ENCODE measurements at places on chromosomes 7 and 10.

- peak; percentile 49 for DNase-seq
These were observed 110.3 kb downstream of the KAT6B start for GRCh38 chr10:74936577-74937265.

- DNase-seq, result peak; percentile 34
These were observed 18.9 kb upstream of the GPR22 start for GRCh38 chr7:107450970-107451369.

DNA sequence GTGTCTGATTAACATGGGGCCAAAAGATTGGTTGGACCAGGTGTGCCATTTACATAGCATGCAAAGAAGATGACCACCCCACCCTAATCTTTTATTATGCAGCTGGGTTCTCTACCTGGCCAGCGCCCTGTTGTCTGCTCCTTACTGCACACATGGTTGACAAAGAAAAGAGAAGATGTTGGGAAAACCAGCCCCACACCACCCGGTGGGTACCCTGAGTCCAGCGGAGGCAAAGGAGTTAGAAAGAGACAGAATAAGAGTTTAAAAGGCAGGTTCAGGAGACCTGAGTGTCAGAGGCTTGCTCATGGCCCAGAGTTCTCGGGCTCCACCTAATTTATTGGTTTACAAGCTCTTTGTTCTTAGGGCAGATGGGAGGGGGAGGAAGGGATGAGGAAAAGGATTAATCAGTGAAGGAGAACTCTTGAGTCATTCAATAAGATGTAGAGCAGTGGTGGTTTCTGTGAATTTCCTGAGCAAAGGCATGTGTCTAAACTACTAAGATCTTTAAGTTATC, 24.1 kb upstream of the ABCA13 start:
- DNase-seq, result no peak

GRCh38 chr7:26574476-26574875, 282.8 kb downstream of the SNX10 start:
- no peak for DNase-seq

GRCh38 chr7:93923942-93924341, 2.4 kb downstream of the GNG11 start:
- DNase-seq, result no peak

- no peak for DNase-seq
These were observed 13.8 kb downstream of the SGPL1 start for GRCh38 chr10:70829543-70829942.

DNA sequence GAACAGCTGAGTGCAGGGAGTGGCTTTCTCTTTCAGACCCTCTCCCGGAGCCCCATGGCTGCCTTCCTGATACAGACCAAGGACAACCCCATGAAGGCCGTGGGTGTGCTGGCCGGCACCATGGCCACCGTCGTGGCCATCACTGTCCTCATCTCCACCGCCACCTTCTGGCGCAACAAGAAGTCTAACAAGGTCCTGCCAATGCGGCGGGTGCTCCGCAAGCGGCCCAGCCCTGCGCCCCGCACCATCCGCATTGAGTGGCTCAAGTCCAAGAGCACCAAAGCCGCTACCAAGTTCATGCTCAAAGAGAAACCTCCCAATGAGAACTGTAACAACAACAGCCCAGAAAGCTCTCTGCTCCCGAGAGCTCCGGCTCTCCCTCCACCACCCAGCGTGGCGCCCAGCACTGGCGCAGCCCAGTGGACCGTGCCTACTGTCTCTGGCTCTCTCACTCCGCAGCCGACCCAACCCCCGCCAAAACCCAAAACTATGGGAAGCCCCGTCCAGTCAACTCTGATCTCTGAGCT, 11.2 kb downstream of the LRIT2 start:
- DNase-seq, result no peak

- DNase-seq, result no peak
These were observed 139.0 kb downstream of the ZMIZ1 start for GRCh38 chr10:79207726-79208125.

DNA sequence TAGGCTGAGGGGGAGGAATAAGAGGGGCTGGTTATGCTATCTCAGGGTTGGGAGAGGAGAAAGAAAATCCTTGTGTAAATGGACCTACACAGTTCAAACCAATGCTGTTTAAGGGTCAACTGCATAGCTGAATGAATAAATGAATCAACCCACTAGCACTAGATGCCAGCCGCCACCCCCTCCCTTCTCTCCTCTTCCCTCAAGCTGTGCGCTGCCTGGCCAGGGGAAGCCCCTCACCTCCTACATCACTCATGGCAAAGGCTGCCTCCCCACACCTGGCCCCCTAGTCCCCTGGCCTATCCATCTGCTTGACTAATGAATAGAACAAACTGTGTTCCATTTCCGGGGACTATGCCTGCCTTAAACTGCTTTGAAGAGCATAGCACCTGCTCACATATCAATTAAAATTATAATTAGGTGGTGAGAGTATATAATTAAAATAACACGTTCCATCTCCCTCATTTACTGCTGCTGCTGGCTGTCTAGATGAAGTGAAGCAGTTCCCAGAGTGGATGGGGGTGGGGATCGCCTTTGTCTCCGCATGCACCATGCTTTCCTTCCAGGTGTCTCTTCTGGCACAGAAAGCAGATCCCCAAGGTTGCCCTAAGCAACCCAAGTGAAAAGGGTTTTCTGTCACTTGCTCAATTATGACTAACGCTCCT, 32.6 kb downstream of the GRID1 start:
- no peak for DNase-seq

DNA sequence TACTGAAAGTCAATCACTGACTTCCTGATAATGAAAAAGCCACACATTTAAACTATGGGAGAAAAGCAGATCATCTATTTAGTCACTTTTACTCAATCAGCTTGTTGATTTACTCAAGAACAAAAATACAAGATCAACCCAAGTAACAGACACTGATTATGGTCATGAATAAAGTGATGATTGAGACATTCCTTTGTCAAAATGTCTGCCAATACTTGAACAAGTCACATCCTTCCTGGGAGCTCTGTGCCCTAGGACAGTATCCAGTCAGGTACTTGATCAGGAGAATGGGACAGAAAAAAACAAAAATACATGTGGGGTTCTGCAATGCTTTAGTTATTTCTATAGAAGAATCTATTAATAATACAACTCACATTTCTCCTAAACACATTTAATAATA, 150.0 kb upstream of the NEBL start:
- DNase-seq, result no peak

- peak; percentile 4 for DNase-seq
These were observed 127.6 kb upstream of the SLC26A5 start for GRCh38 chr7:103573479-103574058.

GRCh38 chr7:96547371-96547811, 162.3 kb downstream of the SEM1 start:
- DNase-seq, result no peak

DNA sequence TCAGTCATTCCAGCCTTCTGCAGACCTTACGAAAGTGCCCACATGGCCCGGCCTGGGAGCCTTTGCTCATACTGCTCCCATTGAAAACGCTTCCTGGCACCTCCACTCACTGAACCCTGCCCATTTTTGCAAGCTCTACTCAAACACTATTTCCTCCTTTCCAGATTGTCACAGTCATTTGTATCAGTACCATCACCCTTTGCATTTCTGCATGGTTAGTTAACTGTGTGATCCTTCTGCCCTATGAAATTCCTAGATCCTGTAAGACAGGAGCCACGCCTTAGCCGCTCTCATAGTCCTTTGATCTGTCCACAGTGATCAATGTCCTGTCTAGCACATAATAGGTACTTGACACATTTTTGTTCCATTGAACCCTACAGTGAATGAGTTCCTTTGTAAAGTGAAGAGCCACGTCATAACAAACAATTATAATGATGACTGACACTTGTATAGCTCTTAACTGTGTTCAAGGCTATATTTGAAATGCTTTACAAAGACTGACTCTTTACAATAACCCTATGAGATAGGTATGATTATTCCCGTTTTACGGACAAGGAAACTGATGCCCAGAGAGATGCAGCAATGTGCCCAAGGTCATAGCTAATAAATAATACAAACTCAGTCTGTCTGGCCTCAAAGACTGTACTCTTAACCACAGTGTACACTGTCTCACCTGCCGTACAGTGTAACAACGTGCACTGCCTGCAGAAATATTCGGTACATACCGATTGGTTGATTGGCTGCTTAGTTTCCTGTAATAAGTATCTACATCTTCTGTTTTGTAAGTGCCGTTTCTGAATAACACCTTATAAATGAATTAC, 16.6 kb upstream of the ITIH2 start:
- no peak for DNase-seq

DNA sequence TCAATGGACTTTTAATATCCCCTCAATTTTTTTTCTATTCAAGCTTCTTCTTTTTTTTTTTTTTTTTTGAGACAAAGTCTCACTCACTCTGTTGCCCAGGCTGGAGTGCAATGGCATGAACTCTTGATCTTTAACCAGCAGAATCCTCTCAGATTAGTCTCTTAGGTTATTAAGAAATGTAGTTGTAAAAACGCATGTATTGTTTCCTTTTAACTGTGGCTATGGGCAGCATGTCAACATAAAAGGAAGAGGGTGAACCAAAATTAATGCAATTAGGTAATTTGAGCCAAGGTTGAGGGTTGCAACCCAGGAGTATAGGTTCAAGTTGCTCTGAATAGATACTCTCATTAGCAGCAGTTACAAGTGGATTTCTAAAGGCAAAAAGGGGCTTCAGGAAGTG, 4.3 kb upstream of the GSTO1 start:
- no peak for DNase-seq

DNA sequence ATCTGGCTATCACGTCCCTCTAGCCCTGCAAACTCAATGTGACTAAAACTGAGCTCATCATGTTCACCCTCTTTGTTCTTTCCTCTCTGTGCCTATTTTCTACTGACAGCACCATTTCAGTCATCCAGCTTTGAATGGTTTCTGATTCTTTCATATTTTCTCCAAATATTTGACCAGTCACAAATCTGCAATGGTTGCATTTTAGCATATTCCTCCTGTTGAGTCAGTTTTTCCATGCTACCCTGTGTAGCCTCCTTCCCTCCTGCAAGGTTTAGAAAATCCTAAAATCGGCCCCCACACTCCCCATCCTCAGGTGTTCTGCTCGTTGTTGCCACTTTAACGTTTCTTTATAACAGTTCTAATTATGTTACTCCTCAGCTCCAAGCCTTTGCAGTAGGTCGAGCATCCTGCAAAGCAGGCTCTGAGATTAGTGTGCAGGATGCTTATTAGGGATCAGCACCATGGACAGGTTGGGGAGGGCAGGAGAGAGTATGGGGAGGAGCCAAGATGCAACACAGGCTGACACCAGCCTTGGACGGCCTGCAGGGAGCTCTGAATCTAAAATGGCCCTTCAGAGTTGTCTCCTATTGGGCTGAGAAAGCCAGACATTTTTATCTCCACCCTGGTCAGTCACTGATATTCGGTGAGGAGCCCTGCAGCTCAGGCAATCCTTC, 531.0 kb upstream of the COBL start:
- DNase-seq, result no peak

- DNase-seq, result no peak
These were observed 26.9 kb downstream of the FKBP6 start for GRCh38 chr7:73354821-73355220.

GRCh38 chr7:73718438-73718881, 1.0 kb downstream of the STX1A start:
- DNase-seq, result no peak

DNA sequence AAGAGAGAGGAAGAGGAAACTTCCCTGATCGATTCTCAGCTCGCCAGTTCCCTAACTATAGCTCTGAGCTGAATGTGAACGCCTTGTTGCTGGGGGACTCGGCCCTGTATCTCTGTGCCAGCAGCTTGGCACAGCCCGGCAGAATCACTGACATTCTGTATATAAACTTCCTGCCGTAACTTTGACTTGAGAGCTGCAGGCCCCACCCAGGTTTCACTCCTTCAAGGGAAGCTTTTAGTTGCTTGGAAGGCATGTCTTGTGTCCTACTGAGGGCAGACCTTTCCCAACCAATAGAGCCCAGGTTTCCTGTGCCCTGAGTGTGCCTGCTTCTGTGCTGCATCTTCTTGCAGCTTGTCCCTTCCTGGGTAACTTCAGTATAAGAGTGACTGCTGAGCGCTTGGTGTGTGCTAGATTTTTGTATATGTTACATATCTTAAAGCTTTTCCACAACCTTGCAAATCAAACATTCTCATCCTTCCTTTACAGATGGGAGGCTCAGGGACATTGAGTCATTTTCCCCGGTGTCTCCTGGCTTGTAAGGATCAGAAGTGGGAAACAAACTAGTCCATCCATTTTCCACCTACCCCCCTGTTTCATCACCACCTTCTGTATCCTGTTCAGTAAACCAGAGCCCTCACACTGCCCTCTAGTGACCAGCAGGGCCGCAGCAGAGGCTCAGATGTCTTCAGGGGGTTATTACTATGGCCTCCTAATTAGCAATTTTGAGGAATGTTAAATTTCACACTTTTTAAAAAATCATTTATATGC, 225.2 kb upstream of the PRSS58 start:
- DNase-seq, result no peak

- DNase-seq, result no peak
These were observed 43.6 kb downstream of the PPP1R3A start for GRCh38 chr7:113875224-113875623.

DNA sequence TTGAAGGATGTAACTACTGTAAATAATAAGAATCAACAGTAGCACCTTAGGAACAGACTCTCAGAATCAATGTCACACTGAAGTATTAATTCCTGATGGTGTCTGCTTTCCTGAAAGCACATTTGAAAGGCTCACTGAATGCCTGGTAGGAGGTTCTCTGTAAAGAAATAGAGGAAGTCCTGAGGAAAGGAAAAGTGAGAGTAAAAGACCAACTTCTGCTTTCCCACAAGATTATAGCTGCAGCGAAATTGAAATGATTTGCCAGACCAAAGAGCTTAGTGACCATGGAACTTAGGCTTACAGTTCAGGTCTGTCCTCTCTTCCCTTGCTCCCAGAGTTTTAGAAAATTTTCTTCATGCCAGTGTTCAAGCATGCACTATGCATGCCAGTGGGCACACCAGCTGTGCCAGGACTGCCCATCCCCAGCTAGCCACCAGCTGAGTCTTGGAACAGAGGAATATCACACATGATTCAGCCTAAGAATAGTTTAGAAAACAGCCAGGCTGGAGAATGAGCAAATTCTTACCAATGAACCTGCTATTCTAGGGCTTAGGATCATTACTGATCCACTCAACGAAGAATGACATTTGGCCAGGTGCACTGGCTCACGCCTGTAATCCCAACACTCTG, 123.2 kb downstream of the HERPUD2 start:
- no peak for DNase-seq

DNA sequence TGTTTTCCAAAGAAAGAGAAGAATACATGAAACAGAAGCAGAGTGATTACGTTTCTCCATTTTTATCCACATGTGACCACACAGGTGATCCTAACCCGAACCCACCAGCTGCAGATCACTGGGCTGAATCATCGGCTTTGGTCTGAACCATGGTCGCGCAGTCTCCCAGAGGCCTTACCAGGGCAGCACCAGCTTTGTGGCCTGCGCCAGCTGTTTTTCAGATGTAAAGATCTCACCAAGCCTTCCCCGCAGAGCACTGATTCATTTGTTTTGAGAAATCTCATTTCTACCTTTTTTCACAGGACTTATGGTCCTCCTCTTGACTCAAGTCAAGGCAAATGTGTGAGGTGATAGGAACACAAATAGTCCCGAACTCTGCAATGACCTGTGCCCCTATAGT, 207.0 kb upstream of the PPP2R2D start:
- DNase-seq, result no peak

All from fibroblast of skin of left biceps (primary cell).